ENCODE measurements at places on chromosomes 6 and 20. TPM values are rescaled to one million over a fixed set of nuclear protein-coding genes. Genes with fewer than 3 reads are reported as not detected.

GRCh38 chr20:44120676-44121425, 66.1 kb downstream of the JPH2 start:
- DNase-seq: no peak

- DNase-seq: no peak
Measured at GRCh38 chr20:10470276-10470675, 35.2 kb downstream of the SLX4IP start.

GRCh38 chr6:167904791-167905190, 78.1 kb downstream of the AFDN start:
- no peak for DNase-seq

Gene PHIP
- 17.3 TPM for total RNA-seq

Gene PBOV1
- not detected for total RNA-seq

Gene DDO
- total RNA-seq: 31.5 TPM
